Epithelial cell of alveolus of lung (primary cell): ENCODE measurements at places on chromosomes 11 and 22. TPM values are rescaled to one million over a fixed set of nuclear protein-coding genes. Genes with fewer than 3 reads are reported as not detected.

KDM4E gene
- total RNA-seq: not detected in 2 replicates

GVQW3 gene
- 0.65 and 1.7 TPM in 2 replicates for total RNA-seq

TRIM49C gene
- total RNA-seq: not detected in 2 replicates

FAT3 gene
- total RNA-seq: 0.40 and 3.4 TPM in 2 replicates
